DMS79 (cell line): ENCODE measurements at places on chromosomes 7 and 10.

DNA sequence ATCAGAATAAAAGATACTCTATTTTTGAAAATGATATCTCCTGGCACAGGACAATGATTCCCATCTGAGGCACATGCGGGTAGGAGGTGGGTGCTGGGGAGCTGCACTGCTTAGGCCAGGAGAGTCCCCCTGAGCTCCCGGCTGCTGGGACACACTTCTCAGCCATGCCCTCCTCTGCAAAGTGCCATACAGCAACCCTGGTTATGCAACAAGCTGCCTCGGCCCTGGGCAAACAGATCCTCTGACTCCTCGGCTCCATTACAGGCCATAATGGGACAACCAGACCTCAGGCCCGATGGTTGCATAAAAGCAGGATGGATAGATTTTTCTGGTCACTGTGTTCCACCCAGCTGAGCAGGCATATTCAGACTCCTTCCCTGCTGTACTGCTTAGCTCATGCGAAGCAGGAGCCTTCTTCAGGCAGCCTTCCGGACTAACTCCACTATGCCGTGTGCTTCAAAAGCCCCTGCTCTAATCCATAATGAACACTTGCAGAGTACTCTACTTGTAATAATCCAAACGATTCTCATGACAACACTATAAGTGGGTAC, 6.5 kb upstream of the LEP start:
- DNase-seq, result no peak

DNA sequence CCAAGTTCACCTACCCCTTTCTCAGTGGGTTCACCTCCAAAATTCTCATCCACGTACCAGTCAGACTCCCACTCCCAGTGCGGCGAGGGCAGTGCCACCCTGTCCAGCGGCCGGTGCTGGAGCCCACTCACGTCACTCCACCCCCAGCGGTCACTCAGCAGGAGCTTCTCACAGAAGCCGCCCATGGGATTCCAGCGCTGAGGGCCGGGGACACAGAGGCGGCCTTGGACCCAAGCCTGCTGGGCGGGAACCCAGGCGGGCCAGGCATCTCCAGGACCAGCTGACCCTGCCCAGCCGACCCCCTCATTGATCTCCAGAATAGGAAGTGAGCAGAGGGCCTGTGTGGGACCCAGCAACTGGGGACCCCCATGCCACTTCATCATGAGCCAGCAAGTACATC, 7.2 kb downstream of the TECPR1 start:
- DNase-seq, result no peak

- no peak for DNase-seq
Measured at GRCh38 chr10:46048152-46048551, 2.1 kb upstream of the MSMB start.

DNA sequence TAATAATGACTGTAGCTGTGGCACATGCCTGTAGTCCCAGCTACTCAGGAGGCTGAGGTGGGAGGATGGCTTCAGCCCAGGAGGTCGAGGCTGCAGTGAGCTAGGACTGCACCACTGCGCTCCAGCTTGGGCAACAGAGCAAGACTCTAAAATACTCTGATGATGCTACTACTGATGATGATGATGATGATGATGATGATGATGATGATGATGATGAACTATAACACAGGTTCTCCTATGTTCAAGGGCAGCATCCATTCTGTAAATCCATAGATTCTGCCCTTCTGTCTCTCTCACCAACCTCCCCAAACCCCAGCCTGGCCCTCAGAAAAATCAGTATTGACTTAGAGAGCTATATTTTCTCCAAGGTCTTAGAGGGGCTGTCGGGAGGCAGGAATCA, 22.8 kb upstream of the EN2 start:
- DNase-seq, result no peak

GRCh38 chr7:123022576-123022975, 27.1 kb upstream of the TAS2R16 start:
- DNase-seq, result no peak

DNA sequence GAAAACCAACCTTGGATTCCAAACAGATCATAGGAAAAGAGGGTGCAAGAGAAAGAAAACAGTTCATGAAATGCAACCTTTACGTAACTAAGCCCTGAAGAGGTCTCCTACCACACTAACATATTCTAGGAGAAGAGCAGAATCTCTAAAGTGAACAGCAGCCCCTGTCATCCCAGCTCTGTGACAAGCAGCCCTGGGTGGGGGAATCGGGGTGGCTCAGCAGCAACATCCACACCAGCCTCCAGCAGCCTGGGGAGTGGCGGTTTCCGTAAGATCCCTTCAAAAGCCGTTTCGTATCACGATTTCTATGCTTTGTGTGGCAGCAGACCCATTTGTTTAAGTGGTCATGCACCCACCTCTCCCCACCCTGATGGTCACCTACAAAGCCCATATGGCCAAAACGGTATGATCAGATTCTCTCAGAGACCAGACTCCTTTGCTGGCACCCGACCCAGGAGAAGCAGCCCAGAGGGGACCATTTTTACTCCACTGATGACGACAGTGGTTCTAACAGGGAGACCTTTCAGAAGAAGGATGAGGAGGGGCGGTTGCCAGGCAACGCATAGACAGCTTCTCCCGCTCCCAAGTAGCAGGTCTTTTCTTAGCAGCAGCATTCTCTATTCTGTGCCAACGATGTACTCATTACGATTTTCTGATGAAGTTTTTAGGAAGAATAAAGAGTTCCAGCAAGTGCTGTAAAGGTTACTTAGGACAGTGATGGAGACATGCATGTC, 300.6 kb downstream of the DNAJB6 start:
- DNase-seq, result no peak

GRCh38 chr10:31944071-31944433, 15.4 kb upstream of the ARHGAP12 start:
- DNase-seq, result no peak
